ENCODE measurements at places on chromosomes 3 and 15. TPM values are rescaled to one million over a fixed set of nuclear protein-coding genes. Genes with fewer than 3 reads are reported as not detected.
A peak's percentile ranks its signal among the peaks of the same experiment; 100 is the strongest.

Gene PLSCR4
- 4.1 TPM for total RNA-seq

DNA sequence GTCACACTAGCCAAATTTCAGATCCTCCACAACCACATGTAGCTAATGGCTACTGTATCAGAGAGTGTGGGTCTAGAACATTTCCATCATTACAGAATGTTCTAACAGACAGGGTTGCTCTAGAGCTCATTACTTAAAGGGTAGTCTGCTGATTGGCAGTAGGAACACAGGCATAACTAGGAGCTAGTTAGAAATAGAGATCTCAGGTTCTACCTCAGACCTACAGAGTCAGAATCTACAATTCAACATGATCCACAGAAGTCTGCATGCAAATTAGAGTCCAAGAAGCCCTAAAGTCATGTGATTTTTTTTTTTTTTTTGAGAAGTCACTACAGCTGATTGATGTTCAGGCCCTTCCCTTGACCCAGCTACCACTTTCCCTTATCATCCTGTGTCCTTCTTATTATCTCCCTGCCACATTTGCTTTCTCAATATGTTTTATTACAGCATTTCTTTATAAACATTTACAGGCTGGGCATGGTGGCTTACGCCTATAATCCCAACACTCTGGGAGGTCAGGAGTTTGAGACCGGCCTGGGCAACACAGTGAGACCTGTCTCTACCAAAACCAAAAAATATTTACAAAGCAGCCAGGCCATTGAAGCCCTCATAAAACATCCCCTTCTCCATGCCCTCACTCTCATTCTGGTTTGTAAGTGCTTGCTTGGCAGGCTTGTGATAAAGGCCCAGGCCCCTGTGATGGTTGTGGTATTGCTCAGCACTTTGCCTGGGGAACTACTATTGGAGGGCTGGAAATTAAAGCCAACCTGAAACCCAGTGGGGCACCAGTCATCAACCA lies 3.8 kb upstream of the ABHD5 start:
- DNase-seq, result no peak
- H3K4me3 ChIP-seq, result no peak overlapping the region

Gene CIB2
- 17.3 TPM for total RNA-seq

- peak overlapping the region; percentile 96 for H3K27ac ChIP-seq
- H3K4me1 ChIP-seq, result peaks cover 22% of the 10 kb centered on the region
- no peaks in the 10 kb centered on the region for H3K36me3 ChIP-seq
- H3K4me3 ChIP-seq, result peak overlapping the region; percentile 72
- no peak for DNase-seq
Observed at GRCh38 chr15:68817304-68818065, 3.2 kb downstream of the ANP32A start.

- H3K27me3 ChIP-seq, result no peaks in the 10 kb centered on the region
- DNase-seq, result no peak
- no peaks in the 10 kb centered on the region for H3K4me1 ChIP-seq
- no peak overlapping the region for H3K27ac ChIP-seq
Observed at GRCh38 chr3:89932882-89933281, 825.5 kb downstream of the EPHA3 start.

DNA sequence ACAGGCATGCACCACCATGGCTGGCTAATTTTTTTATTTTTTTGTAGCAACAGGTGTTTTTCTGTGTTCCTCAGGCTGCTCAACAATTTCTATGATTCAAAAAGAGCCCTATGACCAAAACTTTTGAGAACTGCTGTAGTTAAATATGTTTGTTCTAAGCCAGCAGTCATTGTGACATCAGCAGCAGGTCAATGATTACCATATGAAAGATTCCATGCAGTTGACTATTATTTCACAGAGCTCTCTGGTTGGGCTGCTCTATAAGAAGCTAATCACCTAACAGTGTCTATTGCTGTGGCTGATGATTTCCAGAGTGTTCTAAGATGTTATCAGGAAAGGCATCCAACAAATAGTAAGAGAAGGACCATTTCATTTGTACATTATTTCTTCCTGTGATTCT lies at the start of gene CCDC54:
Gene CCDC54, plus strand, starts transcription at position 289 of the 400 bp plus-strand sequence. CDS start 149 bp downstream, outside the sequence.
- no peaks in the 10 kb centered on the region for H3K4me1 ChIP-seq
- no peaks in the 10 kb centered on the region for H3K27me3 ChIP-seq
- H3K4me3 ChIP-seq, result no peak within 1 kb of the TSS

Gene NUP210
- 74.9 TPM for total RNA-seq

- peak overlapping the region; percentile 79 for H3K27ac ChIP-seq
- peaks cover 80% of the 10 kb centered on the region for H3K4me1 ChIP-seq
- no peaks in the 10 kb centered on the region for H3K27me3 ChIP-seq
- no peaks in the 10 kb centered on the region for H3K36me3 ChIP-seq
- no peak for DNase-seq
- peak overlapping the region; percentile 60 for H3K4me3 ChIP-seq
Observed at GRCh38 chr3:30608598-30608947, 2.2 kb downstream of the TGFBR2 start.

- no peak overlapping the region for H3K4me3 ChIP-seq
- H3K27ac ChIP-seq, result no peak overlapping the region
- no peaks in the 10 kb centered on the region for H3K27me3 ChIP-seq
Observed at GRCh38 chr15:55060836-55061235, 135.9 kb downstream of the RSL24D1 start.

GRCh38 chr3:71905426-71905825 lies 120.5 kb upstream of the PROK2 start:
- H3K4me3 ChIP-seq, result no peak overlapping the region
- H3K27me3 ChIP-seq, result peaks cover 26% of the 10 kb centered on the region
- no peak overlapping the region for H3K27ac ChIP-seq

Gene SLC35G2
- total RNA-seq, result 3.3 TPM

Gene NEIL1
- 41.4 TPM for total RNA-seq

GRCh38 chr3:22288756-22289155 lies 537.7 kb upstream of the ZNF385D start:
- DNase-seq, result no peak
- H3K27ac ChIP-seq, result no peak overlapping the region
- no peaks in the 10 kb centered on the region for H3K27me3 ChIP-seq
- no peaks in the 10 kb centered on the region for H3K36me3 ChIP-seq

DNA sequence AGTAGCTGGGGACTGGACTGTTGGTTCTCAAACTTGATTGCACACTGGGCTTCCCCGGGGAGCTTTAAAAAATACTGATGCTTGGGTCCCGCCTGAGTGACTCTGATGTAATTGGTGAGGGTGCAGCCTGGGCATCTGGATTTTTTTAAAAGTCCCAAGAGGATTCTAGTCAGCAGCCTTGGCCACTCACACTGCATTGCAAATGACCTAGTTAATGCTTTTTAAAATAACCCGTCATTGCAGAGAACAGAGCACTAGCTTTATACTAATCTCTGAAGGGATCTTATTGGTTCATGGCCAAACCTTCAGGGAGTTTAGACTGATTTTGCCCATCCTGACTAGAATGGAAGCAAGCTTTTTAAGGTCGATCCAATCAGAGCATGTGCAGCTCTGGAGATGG lies 310.6 kb upstream of the PROK2 start:
- H3K4me3 ChIP-seq, result no peak overlapping the region
- peaks cover 21% of the 10 kb centered on the region for H3K27me3 ChIP-seq
- H3K36me3 ChIP-seq, result no peaks in the 10 kb centered on the region
- no peak overlapping the region for H3K27ac ChIP-seq
- no peak for DNase-seq

- H3K4me3 ChIP-seq, result no peak overlapping the region
- no peaks in the 10 kb centered on the region for H3K27me3 ChIP-seq
- no peak for DNase-seq
- H3K4me1 ChIP-seq, result no peaks in the 10 kb centered on the region
- no peaks in the 10 kb centered on the region for H3K36me3 ChIP-seq
Observed at GRCh38 chr15:94414916-94415315, 183.6 kb downstream of the MCTP2 start.

Gene THAP10
- total RNA-seq, result 2.8 TPM

DNA sequence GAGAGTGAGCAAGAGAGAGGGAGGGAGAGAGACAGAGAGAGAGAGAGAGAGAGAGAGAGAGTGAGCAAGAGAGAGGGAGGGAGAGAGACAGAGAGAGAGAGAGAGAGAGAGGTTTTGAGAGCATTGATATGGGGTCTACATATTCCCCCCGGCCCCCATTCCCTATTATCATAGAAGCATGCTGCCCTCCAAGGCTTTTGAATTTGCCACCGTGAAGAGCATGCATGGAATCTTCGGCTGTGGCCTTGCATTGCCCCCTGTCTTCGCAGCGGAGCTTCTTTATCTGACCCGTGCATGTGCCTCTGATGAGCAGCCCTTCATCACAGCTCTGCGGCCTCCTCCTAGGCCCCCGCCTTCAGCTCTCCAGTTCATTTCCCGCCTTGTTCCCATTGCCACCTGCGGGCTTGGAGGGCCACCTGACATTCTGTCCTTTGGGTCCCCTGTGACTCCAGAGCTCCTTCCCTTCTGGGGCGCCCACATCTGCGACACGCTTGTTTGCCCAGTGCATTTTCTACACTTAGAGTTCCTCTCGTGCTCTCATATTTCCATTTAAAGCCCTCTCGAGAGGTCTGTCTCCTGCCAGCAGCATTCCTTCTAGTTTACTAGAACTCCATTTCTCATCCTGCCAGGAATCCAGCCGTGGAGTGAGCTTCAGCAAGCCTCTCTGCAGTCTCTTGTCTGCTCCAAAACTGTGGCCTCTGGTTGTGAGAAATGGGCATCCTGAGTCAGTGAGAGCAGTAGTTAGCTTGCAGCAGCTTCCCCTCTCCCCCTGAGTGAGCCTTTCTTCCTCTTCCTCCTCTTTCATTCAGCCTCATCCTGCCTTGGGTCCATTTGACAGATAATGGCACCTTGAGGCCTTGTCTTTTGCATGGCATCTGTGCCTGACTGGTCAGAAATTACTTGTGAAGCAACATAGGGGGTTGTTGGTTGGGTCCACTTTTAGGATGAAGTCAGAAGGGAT lies 25.3 kb downstream of the LPP start:
- no peaks in the 10 kb centered on the region for H3K27me3 ChIP-seq
- DNase-seq, result no peak
- no peak overlapping the region for H3K27ac ChIP-seq
- no peak overlapping the region for H3K4me3 ChIP-seq
- no peaks in the 10 kb centered on the region for H3K36me3 ChIP-seq

DNA sequence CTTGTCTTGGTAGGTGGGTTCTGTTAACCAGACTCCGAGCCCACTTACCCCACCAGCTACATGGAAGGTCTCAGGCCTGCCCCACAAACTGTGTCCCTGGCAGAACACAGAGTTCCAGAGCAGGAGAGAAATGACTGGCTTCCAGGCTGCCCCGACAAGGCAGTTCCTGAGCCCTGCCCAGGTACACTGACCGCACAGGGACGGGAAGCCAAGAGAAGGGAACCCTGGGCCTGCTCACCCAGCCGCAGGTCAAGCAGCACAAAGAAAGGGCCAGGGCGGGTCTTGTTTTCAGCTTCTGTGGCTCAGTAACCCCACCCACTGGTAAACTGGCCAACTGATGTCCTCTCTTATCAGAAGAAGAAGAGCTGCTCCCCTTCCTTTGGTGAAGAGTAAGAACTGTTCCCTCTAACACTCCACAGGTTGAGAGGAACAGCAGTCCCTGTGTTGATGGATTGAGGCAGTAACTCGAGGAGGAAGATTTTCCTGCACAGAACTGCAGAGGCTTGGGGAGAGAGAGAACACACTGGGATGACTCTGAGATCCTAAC lies 68.4 kb downstream of the CRTC3 start:
- H3K4me3 ChIP-seq, result no peak overlapping the region
- peaks cover 9% of the 10 kb centered on the region for H3K4me1 ChIP-seq
- H3K27ac ChIP-seq, result no peak overlapping the region

DNA sequence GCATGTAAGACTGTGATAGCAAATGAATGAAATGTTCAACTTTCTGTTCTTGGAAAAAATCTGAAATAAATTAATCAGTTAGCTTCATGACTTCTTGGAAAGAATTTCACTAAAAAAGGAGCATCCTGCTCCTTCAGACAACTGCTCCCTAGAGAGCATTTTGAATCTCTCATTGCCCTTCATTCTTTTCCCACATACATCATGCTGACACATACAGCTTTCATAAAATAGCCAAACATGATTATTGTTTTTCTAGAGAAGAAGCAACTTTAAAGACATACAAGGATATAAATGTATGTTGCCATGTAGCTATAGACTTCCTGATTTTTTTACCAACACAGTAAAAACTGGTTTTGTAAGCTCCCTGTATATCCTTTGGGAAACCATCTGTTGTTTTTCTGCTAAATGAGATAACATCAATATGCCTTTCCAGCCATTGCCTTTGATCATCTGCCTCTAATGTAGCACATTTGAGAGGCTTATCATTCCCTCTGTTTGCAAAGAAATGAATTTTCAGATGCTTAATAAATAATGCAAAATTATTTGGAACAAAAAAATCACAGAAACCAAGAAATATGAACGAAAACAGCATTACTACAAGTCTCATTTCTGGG lies 248.2 kb upstream of the GPR149 start:
- no peak for DNase-seq
- no peak overlapping the region for H3K27ac ChIP-seq
- no peaks in the 10 kb centered on the region for H3K27me3 ChIP-seq
- H3K4me3 ChIP-seq, result no peak overlapping the region
- H3K36me3 ChIP-seq, result no peaks in the 10 kb centered on the region

GRCh38 chr3:42730294-42730693 lies 27.7 kb upstream of the HHATL start:
- DNase-seq, result no peak
- no peaks in the 10 kb centered on the region for H3K4me1 ChIP-seq
- H3K27me3 ChIP-seq, result no peaks in the 10 kb centered on the region

DNA sequence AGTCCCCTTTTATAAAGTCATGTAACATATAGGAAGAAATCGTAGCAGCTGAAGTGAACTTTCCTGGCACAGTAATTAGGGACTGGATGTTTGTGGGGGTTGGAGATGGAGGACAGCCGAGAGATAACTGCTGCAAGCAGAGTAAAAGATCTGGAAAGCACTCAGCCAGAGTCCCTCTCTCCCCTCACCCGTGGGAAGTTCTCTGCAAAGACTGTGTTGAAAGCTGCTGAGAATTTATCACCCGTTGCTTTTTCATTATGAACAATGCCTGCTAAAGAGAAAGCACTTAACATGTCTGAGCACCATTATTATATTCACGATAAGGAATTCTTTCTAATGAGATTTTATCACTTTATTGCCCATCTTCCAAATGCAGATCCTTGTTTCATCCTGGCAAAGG lies 248.8 kb downstream of the SHOX2 start:
- peaks cover 11% of the 10 kb centered on the region for H3K4me1 ChIP-seq
- no peak overlapping the region for H3K4me3 ChIP-seq
- H3K36me3 ChIP-seq, result no peaks in the 10 kb centered on the region
- no peak overlapping the region for H3K27ac ChIP-seq
- no peaks in the 10 kb centered on the region for H3K27me3 ChIP-seq

- no peak for DNase-seq
- H3K27me3 ChIP-seq, result peaks cover 32% of the 10 kb centered on the region
Observed at GRCh38 chr3:169700195-169700594, 36.7 kb upstream of the MECOM start.

DNA sequence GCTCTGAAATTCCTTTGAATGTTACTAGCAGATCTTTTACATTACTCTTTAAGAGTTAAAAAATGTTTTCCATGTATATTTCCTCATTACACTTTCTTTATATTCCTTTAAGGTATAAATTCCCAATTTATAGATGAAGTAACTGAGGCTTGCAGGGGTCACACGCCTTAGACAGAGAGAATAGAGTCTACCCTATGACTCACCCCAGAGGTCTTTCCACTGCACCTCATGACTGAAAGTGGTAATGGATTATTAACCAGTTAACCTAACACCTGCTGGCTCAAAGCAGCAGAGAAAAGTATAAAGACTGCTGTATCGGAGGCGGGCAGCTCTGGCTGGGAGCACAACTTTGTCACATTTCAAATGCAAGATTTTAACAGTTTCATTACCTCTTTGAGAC lies 37.7 kb downstream of the LDHAL6B start:
- H3K4me1 ChIP-seq, result no peaks in the 10 kb centered on the region
- no peak overlapping the region for H3K27ac ChIP-seq
- H3K36me3 ChIP-seq, result no peaks in the 10 kb centered on the region
- DNase-seq, result no peak
- H3K4me3 ChIP-seq, result no peak overlapping the region

Gene AAGAB
- total RNA-seq, result 52.0 TPM

Data from HCT116 (cell line).